ENCODE measurements at places on chromosomes 1 and 21. TPM values are rescaled to one million over a fixed set of nuclear protein-coding genes. Genes with fewer than 3 reads are reported as not detected.

- DNase-seq = no peak
Measured at GRCh38 chr1:167695147-167695546, 26.6 kb upstream of the MPZL1 start.

DNA sequence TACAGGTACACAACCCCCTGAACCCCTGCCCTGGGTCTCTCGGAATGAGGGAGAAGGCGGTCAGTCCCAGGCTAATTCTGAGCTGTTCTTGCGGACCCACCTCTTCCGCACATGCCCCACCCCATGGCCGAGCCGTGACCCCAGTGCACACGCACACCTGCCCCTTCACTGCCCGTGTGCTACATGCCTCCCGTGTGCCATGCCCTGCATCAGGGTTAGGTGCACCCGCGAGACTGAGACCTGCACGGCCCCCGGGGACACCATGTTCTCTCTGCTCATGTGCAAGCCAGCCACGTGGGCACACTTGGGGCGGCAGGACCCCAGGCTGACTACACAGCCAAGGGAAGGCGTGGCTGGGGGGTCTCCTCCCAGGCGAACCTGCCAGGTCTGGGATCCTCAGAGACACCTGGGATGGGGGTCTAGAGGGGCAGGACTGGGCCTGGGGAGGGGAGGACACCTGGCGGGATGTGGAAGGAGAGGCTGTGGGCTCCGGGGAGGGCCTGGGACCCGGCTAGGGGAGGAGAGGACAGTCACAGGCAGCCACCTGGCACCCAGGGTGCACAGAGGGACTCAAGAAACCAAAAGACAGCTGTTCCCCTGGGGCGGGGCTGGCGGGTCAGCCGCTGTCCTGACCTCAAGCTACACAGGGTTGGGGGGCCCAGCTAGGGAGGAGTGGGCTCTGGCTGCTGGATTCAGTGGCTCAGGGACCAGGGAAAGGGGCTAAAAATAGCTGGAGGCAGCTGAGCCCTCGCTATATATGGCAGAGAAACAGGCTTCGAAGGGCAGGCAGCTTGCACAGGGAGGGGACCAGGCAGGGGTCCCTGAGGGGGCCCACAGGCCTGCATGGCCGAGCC lies 133.4 kb downstream of the CASZ1 start:
- no peak for DNase-seq

Gene RGS13
- polyA plus RNA-seq = not detected

Gene HDAC1
- polyA plus RNA-seq = 181 TPM

Gene ENAH
- polyA plus RNA-seq = 114 TPM
